NCI-H2081 treated with DMSO at 0.1 percent for 48 hours (cell line): ENCODE measurements at places on chromosomes 13 and 19.

GRCh38 chr19:46725859-46726393 lies 9.0 kb upstream of the PRKD2 start:
- no peak for DNase-seq

DNA sequence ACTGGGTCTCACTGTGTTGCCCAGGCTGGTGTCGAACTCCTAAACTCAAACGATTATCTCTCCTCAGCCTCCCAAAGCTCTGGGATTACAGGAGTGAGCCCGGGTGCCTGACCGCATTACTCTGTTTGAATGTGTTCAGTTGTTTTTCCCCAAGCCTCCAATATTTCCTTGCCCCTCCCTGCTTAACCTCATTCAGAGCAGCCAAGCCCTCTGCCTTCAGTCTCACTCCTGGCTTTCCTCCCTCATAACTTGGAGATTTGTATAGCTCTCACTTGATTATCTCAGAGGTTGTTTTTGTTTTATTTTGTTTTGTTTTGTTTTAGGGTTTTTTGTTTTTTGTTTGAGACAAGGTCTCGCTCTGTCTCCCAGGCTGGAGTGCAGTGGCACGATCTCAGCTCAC lies 11.4 kb downstream of the EPHX3 start:
- no peak for DNase-seq

DNA sequence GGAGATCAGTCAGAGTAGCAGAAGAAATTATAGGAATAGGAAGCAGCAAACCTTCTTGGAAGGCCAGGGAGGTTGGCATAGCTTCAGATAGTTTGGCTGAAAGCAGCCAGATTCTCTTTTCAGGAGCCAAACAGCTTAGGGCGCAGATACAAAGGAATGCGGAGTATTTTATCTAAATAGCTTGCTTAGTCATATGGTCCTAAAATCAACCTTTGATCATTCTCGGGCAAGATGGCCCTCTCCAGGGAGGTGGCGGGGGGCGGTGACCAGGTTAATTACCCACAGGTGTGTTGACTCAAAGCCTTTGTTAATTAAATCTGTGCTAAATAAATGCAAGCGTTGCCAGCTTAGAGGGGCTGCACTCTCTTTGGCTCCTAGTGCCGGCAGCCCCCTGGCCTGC lies 12.5 kb upstream of the NCR1 start:
- no peak for DNase-seq

- no peak for DNase-seq
Observed at GRCh38 chr13:88932950-88933349, 1261.8 kb downstream of the SLITRK5 start.

- no peak for DNase-seq
Observed at GRCh38 chr19:40210889-40211288, 7.3 kb downstream of the TTC9B start.

GRCh38 chr13:100235311-100235901 lies 146.5 kb downstream of the PCCA start:
- DNase-seq = peak; percentile 62

- no peak for DNase-seq
Observed at GRCh38 chr13:79995334-79995733, 345.6 kb downstream of the SPRY2 start.

GRCh38 chr13:51769455-51770127 lies 34.4 kb downstream of the DHRS12 start:
- no peak for DNase-seq

DNA sequence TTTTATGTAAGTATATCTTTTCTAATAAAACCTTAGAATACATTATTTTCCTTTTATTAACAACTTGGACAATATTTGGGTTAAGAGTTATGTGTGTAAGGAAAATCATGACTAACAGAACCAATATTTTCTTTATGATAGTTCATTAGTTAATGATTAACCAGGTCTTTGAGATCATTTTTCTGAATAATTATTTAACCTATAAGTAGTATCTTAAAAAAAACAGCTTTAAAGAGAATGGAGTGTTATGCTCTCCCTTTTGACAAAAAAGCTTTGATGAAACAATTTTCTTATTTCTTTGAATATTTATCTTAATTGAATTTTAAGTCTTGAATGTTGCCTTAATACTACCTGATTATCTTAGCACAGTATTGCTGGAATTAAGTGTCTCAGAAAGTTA lies 3.8 kb downstream of the SLAIN1 start:
- no peak for DNase-seq

DNA sequence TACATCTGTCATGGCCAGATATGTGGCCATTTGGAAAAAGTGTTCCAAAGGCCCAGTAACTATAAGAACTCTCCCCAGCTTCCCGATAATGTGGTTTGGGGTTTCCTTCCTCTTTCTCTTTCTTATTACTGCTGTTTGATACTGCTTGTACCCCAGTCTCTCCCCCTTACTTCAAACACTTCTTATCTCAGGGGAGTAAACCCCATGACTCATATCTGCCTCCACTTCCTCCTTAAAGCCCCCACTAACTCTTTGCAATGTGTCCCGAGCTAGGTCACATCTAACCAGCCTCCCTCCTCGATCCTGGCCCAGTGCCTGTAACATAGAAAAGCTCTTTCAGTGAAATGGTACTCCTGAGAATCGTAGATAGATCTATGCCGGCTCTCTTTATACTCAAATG lies 82.4 kb upstream of the STARD13 start:
- DNase-seq = no peak

GRCh38 chr19:54691582-54692297 lies 29.0 kb downstream of the LILRB4 start:
- DNase-seq = no peak

DNA sequence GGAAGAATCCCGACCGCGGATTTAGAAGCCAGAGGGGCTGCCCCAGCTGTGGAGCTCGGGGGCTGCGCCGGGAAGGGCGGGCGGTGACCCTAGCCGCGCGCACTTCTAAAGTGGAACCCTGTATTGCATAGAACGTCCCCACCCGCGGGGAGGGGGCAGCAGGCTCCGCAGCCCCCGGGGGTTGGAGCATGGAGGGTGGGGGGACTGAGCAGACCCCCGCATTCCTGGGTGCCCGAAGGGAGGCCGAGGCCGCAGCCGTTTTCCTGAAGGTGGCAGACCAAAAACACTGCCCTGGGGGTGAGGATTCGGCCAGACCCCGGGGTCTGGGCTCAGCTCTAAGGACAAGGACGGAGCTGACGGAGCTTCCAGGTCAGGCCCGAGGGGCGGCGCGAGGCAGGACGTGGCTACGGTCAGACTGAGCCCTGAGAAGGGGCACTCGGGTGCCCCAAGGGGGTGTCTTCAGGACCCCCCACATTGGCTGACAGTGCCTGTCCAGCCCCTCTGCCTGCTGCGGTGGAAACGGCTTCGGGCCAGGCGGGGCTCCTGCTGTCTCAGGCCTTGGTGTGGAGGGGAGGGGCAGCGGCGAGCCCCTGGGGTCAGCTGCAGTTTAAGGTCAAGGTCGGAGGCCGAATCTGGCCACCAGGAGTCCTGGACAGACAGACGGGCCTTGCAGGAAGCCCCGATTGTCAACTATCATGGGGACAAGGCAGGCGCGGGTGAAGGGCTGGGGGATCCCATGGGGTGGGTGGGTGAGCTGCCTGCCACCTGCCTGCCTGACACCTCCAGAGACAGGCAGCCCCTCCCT lies 12.6 kb downstream of the MKNK2 start:
- DNase-seq = no peak

DNA sequence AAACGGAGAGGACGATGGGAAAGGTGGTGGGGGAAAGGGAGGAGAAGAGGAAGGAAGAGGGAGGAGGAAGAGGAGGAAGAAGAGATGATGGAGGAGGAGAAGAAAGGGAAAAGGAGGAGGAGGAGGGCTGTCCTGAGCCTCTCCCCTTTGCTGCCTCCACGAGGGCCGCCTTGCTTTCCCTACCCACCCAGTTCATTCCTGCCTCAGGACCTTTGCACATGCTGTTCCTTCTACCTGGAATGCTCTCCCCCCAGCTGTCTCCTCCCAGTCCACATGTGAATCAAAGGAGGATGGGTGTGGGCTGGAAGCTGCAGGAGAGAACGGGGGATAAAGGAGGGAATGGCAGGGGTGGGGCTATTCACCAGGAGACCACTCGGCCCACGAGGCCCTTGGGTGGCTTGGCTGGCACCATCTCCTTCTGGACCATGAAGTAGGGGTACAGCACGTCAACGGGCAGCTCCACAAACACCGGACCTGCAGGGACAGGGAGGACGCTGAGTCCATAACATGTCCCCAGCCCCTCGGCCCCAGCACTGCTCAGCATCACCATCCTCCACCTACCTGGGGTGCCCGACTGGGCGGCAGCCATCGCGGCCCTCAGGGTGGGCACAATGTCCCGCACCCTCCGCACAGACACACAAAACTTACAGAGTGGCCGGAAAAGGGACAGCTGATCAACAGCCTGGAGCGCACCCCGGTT lies 15.3 kb downstream of the SYDE1 start:
- no peak for DNase-seq

DNA sequence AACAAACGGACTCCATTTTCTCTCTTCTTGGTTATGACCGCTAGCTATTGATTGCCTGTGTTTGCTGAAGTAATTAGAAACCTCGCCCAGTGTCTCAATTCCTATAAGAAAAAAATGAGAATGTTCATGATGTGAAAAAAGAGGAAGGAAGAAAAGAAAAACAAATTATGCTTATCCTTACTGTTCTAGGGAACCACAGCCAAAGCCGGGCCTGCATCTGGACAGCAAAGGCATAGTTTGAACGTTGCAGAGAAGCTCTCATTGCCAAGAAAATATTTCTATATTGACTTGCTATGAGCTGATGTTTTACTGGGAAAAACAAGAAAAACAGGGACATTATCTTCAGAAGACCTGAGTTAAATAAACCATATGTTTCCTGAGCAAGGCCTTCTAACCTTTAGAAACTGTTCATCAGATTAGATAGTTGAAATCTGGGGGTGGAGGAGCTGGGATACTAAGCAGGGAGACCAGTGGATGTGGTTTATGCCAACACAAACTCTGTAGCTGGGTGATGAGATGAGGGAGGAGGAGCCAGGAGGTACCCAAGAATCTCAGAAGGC lies 55.0 kb downstream of the EFNB2 start:
- no peak for DNase-seq

DNA sequence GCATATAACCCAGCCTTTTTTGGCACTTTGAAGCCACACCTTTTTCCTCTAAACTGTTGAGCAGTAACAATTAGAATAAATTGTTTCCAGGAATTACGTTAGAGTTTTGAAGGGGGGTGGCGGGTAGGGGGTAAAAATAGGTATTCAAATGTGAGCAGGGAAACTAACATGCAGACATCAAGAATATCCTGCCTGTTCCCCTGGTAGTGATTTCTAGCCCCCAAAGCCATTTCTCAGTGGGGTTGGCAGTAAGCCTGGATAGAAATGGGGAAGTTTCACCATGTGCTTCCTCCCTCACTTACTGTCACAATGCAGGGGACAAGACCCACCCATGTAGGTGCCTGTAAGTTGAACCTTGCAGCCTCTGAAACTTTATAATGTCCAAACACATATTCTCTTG lies 3.8 kb downstream of the DOCK9 start:
- DNase-seq = no peak

GRCh38 chr13:79723519-79724024 lies 242.6 kb downstream of the NDFIP2 start:
- no peak for DNase-seq

DNA sequence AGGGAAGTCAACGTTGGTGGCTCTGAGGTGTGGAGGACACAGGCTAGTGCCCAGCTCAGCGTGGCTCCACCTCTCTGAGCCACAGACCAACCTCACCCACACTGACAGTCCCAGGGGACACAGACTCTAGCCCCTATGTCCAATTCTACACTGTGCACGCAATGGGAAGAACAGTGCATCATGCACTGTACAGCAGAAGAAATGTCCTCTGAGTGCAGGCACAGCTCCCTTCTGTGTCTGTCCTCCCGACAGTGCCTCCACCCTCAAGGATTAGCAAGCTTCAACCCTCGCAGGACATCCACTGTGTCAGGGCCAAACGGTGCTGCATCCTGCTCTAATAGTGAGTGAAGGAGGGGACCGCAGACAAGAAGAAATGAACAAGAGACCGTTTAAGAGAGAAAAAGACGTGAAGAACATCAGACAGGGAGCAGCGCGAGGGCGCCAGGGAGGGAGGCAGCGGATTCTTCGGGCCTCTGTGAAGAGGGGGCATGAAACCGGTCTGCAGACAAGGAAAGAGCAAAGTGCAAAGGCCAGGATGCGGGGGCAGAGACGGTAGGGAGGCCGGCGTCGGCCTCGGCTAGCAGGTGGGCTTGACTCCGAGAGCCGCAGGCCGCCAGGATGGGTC lies 681 bp downstream of the ZNF837 start:
- DNase-seq = no peak

- DNase-seq = no peak
Observed at GRCh38 chr13:74004109-74004508, 130.1 kb downstream of the KLF12 start.

DNA sequence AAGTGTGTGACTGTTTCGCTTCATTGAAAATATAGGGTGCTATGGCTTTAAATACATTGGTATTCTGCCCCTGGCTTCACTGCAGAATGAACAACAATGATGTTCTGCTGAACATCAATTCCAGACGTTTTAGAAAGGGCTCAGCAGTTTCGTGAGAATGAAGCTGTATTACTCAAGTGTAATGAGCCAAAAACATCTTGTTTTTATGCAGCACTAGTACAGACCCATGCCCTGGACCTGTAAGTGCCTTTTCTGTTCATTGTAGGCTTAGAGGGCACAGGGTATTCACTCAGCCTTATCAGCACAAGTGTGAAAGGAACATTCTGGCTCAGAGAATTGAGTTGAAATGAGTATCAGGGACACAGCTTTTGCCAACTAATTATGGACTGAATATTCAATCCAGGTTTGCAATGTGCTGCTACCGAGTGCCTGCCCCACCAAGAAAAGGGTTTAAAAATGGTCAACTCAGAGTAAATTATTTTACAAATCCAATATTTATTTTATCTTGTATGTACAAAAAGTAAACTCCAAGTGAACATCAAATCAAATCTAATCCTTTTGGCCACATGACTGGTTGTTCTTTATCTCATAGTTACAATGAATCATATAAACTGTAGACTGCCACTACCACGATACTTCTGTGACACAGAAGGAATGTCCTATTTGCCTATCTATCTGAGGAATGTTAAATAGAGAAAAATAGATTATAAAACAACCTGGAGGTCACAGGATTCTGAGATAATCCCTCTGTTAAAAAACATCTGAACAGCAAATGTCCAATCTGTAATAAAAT lies 362.8 kb downstream of the NALCN start:
- DNase-seq = no peak

DNA sequence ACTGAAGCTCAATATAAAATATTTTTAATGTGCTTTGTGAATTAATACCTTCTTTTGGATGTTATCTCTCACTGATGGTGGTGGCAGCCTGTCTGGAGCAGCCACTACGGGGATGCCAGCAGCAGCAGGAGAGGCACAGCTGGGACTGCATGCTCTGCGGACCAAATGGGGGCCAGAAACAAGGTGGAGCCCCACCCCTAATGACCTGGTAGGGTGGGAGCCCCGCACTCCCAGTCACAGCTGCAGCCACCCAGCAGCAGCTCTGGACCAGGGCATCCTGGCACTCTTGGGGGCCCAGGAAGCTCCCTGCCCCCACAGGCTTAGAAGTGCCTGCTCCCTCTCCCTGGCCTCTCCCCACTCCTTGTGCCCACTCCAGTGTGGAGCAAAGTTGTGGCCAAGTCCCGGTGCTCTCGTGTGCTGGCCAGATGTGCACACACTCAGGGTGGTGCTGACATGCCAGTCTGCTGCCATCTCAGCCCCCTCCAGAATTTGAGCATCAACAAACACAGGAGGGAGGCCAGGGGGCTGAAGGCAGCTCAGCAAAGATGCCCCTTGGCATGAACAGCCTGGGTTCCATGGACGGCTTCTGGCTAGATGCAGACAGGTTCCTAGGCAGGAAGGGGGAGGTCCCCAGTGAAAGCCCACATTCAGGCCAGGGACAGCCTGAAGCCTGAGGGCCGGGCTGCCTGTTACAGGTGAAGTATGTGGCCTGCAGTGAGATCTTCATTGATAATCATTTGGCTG lies 696.7 kb upstream of the SLITRK5 start:
- DNase-seq = no peak

GRCh38 chr19:480016-480855 lies 16.1 kb upstream of the MADCAM1 start:
- no peak for DNase-seq
